ENCODE measurements at places on chromosomes 3 and 15.
A peak's percentile ranks its signal among the peaks of the same experiment; 100 is the strongest.

GRCh38 chr3:8385848-8386620 is 115.6 kb upstream of the LMCD1 start:
- peak; percentile 30 for DNase-seq

DNA sequence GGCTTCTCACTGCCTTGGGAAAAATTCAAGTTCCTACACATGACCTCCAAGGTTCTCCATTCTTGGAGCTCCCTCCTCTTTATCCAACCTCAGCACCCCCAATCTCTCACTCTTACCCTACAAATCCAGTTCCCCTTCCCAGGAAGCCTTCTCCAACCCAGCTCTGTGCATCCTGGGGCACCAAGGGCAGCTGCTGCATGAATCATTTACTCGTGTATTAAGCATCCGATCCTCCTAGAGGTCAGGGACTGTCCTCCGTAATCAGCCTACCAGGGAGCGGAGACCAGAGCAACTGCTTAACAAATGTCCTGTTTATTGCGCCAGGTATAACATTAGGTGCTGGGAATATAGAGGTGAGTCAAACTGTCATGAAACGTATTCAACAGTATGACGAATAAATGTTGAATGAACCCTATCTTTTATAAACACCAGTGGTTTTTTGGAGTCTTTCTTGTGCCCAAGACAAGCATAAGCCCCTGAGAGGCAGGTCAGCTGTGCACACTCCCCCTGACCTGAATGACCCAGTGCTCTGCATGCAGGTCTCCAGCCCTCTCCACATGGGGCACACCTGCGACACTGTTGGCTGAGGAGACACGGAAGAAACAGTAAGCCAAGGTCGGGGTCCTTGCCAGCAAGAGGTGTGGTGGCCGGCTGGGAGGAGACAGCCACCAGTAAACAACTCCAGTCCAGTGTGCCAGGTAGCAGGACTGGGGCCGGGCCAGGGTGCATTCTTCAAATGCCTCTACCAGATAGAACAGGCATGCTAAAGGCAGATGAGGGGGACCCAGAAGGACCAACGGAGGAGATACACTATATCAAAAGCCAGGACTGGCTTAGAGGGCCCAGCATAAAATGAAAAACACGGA is 27.6 kb downstream of the ANP32A start:
- DNase-seq, result no peak

DNA sequence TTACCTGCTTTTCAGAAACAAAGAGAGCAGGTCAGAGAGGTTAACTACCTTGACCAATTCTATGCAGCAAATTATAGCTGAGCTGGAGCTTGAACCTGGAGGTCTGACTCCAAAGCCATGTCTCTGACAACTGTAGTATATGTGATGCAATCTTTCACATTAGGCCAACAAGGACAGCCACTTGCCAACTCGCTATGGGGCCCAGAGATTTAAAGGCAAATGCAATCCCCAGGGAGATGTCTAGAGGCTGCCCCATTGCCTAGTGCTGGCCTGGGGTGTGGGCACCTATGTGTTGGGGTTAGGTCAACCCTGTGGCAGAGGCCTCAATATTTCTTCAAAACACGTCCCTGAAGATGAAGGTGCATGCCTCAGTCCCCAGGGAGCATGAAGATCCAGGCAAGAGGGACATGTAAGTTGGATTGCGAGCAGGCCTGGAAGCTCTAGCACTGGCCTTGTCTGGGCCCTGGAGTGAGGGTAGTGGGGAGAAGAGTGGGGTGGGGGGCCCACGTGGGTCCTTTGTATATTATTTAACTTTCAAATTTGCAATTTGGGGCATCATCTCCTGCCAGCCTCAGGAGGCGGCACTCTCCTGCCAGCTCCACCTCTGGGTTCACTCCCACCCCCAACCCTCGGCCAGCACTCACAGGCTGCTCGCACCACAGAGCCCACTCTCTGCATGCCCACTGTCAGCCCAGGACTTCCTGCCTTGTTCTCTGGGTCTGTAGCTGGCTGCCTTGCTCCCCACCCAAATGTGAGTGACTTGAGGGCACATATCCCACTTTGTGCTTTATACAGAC is 64.3 kb downstream of the SLC12A8 start:
- DNase-seq, result no peak

- DNase-seq, result no peak
These were observed 1059.2 kb downstream of the OTOL1 start for GRCh38 chr3:162555761-162556160.

GRCh38 chr15:60535743-60536142 is 56.8 kb upstream of the ICE2 start:
- DNase-seq, result no peak

- no peak for DNase-seq
These were observed 737.6 kb downstream of the NTRK3 start for GRCh38 chr15:87518957-87519356.

DNA sequence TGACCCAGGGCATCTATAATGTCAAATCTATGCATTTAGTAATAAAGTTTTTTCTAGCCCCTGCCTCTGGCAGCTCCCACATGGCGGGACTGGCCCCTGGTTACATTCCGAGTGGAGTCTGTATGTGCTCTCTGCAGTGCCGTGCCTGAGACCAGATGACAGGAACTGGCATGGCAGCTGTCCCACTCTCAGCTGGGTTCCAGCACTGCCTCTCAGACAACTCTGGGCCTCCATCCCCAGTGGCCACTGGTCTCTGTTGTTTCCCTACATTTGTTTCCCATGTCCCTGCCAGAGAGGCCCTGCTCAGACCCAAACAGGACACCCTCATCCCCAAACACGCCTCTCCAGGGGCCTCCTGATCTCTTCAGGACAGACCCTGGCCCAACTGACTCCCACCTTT is 109.3 kb downstream of the OCA2 start:
- no peak for DNase-seq

DNA sequence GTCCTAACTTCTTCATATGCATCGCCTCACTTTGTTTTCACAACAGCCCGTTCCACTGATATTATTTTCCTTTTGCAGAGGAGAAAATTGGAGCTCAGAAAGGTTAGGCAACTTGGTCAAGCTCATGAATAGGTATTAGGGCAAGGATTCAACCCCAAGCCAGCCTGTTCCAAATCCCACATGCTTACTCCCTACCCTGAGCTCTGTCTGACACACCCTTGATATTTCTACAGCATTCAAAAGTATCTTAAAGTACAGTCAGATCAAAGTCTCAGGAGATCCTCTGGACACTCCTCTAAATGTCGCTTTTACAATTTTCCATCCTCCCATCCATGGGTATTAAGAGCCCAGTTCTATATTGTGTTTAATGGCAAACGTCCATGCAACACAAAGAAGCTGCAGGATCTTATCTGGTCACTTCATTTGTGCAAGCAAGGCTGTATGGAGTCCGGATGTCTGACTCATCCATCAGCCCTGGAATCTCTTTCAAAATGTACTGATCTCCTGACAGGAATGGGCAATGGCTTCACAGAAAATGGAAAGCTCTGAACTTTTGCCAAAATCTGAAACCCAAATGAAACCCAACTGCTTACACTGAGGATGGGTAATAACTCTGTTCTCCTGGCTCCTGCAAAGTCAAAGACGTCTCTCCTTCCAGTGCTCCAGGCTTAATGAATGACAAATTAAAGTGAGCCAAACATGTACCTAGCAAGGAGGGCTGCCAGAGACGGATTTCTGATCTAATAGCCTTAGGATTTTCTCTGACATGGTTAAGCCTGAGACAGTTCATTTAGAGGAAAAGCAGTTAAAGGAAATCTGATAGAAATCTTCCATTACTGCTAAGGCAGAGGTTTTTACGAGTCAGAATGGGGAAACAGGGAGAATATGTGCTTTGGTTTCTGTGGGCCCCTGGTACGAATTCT is 230.9 kb upstream of the RORA start:
- peak; percentile 77 for DNase-seq

- no peak for DNase-seq
These were observed 350.5 kb upstream of the THBS1 start for GRCh38 chr15:39230205-39230907.

DNA sequence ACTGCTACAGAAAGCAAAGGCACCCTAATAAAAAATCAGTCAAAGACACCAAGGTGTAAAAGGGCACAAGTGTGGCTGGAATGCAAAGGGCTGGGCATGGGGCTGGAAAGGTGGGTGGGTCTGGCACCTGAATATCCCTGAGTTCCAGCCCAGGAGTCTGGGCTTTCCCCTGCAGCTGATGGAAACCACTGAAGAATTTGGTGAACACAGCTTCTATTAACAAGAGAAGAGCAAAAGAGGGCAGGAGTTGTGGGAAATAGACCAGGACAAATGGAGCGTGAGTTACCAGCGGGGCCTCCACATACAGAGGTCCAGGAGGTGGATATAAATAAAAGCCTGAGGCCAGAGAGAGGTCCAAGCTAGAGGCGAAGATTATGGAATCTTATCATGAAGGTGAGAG is 45.1 kb upstream of the TPM1 start:
- DNase-seq, result no peak

DNA sequence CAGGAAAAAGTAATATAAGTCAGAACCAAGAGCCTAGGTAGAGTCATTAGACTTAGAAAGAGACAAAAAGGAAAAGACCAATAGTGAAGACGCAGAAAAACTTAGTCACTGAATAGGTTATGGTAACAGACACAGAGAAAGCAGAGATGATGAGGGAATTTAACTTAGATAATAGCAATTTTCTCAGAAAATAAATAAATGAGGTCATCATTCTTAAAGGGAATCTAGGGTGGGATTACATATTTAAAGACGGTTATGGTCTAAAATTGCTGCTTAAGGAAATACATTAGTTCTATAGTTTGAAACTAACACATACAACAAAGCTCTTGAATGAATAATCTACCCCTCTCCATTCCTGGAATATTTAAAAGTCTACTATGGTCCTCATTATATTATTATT is 59.4 kb downstream of the UBR1 start:
- no peak for DNase-seq

DNA sequence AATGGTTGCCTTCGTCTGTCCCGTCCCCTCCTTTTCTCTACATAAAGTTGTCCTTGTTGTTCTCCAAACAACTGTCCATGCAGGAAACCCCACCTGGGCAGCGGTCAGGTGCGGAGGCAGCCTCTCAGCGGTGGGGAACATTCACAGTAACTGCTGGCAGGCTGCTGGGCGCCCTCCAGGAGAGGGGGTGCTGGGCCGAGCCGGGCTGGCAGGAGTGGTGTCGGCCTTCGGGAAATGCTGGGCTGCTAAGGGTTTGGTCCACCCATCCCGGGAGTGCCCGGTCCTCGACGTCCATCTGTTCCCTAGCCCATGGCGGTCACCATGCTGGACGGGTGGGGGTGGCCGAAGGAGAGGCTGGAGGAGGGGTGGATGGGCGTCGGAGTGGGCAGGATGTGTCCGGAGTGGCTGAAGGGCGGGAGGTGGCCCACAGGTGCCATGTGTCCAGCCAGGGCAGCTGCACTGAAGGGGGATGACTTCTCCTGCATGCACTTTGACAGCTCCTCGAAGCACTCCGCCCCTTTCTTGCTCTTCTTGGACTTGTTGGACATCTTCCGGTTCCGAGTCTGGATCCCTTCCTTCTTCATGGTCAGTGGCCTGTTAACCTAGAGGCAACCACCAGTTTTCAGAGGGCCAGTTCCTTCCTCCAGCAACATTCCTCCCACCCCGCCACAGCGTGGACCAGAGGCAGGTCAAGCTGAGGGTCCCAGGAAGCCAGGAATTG is 12.1 kb downstream of the GATA2 start:
- DNase-seq, result no peak

DNA sequence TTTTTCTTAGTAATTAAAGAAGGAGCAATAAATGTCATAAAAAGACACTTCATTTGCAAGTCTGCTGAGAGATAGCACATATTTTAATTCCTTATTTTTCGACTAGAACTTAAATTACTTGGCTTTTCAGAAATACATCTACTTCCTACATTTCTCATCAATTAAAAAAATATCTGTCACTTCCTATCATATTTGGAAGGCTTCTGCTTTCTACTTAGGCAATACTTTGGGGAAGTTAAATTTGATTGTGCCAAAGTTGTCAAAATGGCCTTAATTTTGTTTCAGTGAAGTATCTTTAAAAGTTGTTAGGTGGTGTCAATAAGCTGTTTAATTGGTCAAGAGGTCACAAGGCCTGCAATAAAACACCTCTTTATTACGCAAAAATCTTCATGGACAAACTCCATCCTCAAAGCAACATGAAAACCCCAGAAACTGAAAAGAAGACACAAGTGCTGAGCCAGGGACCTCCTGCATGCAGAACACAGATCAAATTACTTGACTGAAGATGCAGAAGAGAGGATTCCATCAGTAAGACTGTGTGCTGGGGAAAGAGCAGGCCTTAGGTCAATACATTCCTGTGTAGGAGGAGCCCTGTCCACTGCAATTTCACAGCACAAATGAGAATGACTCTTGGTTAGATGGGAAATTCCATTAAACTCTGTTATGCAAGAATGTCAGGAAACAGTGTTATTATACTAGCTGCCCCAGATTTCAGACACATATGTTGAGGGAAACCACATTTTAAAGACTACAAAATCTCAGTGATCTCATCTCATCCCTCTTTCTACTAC is 48.0 kb upstream of the FSTL1 start:
- DNase-seq, result peak; percentile 88

DNA sequence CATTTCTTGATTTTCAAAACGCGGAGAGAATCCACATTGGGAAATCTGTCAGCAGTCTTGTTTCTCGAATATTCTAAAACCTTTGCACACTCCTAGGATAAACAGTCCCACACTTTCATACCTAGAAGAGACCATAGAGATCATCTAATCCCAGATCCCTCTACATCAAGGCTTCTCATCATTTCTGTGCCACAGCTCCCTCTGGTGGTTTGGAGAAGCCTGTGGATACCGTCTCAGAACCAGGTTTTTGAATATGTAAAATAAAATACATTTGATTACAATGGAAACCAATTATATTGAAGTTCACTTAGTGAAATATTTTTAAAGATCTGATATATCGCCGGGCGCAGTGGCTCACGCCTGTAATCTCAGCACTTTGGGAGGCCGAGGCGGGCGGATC is 211.9 kb upstream of the GOLGA6L4 start:
- no peak for DNase-seq

DNA sequence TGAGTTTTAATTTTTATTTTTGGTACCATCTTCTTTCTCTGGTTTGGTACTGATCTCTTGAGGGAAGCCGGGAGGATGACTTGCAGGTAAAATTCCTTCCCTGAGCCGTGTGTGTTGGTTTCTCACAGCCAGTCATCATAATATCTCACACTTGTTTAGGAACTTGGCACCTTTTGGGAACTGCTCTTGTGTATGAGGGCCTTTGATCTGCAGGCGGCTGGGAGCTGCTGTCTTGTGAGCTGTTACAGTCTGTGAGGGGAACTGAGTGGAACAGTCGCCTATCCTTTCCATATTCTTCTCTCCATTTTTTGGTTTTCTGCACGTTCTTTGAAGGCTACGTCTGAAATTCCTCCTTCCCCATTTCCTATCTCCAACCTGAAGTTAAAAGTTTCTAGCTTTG is 75.2 kb downstream of the CACNA2D3 start:
- no peak for DNase-seq

DNA sequence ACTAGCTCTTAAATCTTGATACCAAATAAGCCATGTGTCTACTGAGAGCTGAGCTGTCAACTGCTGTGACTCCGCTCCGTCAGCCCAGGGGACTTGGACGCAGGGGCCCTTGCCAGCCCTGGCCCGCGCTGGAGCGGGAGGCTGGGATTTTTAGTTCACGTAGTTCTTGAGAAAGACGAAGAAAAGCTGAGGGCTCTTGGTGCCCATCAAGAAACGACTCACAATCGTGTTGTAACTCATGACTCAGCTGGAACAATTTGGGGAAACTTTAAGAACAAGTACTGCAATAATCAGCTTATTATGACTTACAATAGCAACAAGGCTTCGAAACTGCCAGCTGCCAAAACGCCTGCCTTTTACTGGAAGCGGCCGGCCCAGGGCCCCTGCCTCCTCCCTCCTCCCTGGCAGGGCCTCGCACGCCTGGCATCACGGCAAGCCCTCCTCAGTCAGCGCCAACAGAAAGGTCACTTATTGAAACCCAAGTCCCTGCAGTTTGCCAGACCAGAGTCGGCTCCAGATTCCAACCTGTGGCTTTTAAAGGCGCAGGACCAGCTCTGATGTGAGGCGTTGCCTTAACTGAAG is 60.3 kb downstream of the RGMA start:
- peak; percentile 89 for DNase-seq

Data from AG08395 (cell line).